HL-60 (cell line): ENCODE measurements at places on chromosomes 12 and 14.

DNA sequence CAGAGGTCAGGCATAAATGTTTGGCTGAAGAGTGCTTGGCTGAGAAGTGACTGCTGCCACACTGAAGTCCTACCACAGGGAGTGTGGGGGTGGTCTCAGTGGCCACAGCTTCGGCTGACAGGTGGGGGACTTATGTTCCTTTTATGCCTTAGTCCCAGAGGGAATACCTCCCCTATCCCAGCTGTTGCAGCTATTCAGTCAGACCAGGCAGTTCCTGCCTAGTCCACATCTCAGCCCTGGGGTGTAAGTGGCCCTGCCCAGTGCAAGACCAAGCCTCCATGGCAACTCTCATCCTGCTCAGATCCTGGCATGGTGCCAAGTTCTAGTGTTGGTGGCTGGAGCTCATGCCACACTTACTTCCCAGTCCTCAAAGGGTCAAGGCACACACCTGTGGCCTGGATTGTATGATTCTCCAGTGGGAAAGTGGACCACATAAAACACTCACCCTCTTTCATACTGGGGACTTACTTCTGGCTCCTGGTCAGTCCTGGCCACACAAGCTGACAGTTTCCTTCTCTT is 161.3 kb upstream of the CAND1 start:
- DNase-seq, result no peak

DNA sequence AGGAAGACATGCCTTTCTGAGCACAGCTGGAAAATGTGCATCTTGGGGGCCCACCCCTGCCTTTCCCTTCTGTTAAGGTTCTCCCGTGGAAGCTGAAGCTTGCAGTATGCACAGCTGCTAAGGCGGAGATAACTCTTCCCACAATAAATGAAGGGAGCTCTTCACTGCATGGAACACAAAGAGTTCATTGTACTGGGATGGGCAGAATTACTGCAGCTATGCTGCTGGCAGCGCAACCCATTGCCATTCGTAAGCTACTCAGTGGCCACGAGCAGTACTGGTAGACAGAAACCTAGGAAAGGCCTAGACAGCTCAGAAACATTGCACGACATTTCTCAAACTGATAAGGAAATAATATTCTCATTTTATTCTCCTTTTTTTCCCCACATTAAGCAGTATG is 310.2 kb downstream of the MDGA2 start:
- no peak for DNase-seq

- no peak for DNase-seq
These were observed 83.7 kb downstream of the PHETA1 start for GRCh38 chr12:111285200-111285599.

GRCh38 chr12:21343636-21344035 is 8.9 kb upstream of the SLCO1A2 start:
- DNase-seq, result no peak

DNA sequence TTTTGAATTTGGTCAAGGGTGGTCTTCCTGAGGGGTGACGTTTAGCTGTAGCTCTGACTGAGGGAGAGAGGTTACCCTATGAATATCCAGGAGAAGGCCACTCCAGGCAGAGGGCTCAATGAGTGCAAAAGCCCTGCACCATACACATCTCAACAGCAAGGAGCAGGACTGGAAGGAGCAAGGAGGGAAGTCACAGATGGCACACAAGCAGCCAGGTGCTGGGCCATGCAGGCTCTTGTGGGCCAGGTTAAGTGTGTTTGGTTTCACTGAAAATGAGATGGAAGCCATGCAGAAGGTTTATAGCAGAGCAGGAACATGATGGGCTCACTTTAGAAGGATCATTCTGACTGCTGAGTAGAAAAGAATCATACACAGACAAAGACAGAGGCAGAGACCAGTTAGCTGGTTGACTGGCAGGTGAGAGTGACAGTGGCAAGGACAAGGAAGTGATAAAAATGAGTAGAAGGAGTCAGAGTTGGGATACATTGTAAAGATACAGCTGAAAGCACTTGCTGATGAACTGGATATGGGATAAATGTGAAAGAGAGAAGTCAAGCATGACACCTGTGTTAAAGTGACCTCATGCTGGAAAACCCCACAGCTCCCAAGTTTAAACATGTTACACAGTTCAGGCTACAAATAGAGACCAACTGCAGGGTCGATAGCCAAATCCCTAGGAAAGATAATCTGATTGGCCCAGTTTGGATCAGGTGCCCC is 81.2 kb downstream of the PRKD1 start:
- DNase-seq, result no peak

- DNase-seq, result no peak
These were observed 444 bp downstream of the DRAM1 start for GRCh38 chr12:101877806-101878242.

DNA sequence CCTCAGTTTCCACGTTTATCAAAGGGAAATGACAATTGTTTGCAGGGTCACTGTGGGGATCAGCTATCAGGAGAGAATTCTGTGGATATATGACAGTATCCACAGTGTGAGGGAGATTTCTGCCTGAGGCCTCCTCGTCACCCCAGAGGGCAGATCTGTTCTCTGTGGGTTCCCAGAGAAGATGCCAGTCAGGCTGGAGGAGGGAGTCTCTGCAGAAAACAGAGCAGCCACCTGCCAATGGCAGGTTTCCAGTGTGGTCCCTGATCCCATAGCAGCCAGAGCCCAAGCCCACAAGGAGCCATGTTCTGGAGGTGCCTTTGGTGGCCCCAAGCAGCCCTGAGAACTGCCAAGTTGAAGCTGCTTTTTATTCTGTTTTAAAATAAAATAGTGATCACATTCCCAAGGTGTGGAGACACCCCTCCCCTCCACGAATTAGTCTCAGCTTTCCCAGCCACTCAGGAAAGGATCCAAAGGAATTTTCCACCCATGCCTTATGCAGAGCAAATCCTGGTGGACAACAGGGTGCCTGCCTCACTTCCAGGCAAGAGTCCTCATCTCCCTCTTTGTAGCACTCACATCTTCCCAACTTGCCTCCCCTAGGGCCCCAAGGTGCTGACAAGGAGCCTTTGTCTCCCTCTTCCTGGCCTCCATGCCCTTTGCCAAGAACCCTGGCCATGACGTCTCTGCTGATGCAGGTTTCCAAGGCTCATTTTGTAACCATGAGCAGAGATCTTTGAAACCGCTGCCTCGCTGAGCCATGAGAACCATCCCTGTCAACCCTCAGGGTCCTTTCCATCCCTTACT is 20.4 kb downstream of the CMKLR1 start:
- DNase-seq, result no peak

- peak; percentile 82 for DNase-seq
These were observed 52.2 kb downstream of the GOLGA5 start for GRCh38 chr14:92846162-92846897.

DNA sequence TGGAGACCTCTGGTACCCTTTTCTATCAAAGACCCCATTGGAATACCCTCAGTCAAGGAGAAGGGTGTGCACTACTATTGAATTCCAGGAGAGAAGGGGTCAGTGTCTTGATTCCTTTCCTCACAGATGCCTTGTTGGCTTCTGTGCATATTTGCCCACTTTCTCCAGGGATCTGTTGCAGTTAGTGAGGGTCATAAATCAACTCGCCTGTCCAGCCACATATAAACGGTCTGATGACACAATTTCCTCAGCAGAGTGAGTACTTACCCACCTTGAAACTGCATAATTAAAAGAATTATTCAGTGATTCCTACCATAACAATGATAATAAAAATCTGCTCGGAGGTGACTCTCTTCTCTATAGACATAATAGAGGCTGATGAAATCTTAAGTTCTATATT is 13.9 kb upstream of the DCD start:
- DNase-seq, result no peak

GRCh38 chr14:63908667-63909264 is 56.0 kb downstream of the SYNE2 start:
- DNase-seq, result no peak

DNA sequence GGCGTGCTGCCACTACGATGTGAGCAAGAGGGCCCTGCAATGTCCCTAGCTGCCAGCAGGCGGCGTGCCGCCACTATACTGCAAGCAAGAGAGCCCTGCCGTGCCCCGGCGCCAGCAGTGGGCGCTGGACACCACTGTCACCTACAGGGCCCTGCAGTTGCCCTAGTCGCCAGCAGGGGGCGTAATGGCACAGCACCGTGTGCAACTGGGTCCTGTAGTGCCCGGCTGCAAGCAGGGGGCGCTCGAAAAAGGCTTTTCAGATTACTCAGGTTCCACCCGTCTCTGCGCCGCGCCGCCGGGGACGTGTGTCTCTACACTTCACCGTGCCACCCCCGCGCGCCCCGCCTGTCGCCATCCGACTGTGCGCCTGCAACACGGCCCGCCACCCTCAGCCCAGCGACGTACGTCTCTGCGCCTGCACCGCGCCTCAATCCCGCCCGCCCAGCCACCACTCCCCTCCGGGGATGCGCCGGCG is 1356.9 kb downstream of the TMEM121 start:
- DNase-seq, result no peak

- no peak for DNase-seq
These were observed 18.0 kb upstream of the TMEM260 start for GRCh38 chr14:56561606-56562005.
